ENCODE measurements at places on chromosomes 4 and X.

DNA sequence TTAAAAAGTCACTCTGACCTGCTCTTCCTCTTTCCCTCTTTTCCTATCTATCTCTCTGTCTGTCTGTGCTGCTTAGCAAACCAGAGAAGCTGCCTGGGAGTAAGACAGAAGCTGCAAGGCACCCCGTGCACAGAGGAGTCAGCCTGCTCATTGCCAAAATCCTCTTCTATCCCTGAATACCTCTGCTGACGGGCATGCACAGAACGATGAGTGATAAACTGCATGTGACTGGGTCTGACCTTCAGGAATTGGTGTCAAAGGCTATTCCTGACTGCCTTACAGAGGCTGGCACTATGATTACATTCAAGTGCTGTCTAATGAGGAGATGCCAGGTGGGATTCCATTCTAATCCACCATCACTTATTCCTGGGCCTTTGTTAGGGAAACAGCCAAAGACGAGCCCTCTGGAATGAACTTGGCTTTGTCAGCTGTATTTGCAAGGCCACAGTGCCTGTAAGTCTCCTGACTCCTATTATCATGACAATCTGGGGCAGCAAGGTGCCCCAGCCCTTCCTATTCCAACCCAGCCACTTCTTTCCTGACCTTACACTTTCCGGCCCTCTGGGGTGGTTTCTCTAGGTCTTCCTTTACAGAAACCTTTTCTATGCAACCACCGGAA is 45.4 kb upstream of the CTAG2 start:
- no peak for DNase-seq

DNA sequence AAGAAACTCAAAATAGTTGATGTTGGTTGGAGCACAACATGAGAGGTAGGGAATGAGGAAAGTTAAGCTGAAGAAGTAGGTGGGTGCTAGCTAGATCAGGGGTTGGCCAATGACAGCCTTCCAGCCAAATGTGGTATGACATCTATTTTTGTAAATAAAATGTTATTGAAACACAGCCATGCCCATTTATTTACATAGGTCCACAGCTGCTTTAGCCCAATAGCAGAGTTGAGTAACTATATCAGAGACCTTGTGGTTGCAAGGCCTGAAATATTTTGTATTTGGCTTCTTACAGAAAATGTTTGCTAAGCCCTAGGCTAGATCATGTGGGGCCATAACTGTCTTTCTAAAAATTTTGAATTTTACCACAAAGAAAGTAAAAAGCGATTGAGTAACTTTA is 234.9 kb upstream of the CTSO start:
- DNase-seq, result no peak

DNA sequence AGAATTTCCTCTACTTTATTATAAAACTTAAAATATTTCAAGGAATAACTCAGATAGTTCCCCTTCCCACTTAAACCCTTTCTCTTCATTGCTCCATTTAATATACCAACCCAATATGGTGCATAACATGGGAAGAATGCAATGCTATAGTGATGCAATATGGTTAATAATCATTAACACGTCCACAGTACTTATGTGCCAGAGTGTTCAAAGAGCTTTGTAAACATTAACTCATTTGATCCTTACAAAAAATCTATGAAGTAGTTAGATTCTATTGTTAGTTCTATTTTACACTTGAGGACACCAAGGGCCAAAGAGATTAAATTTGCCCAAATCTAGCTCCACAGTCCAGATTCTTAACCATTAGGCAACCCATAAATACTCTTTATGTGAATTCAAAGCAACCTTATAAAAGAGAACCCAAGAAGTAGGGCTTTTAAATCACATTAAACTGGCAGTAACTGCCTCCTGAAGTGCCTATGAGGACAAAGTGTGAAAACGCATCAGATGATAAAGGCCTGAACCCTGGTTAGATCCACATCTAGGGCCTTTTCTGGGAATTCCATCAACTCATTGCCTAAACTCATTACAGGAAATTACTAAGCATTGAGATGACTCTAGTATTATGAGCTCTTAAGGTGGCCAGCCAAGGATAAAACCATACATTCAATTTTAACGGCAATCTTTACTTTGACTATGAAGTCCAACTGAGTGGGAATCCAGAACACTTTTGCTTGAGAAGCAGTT is 94.3 kb downstream of the AREG start:
- no peak for DNase-seq

DNA sequence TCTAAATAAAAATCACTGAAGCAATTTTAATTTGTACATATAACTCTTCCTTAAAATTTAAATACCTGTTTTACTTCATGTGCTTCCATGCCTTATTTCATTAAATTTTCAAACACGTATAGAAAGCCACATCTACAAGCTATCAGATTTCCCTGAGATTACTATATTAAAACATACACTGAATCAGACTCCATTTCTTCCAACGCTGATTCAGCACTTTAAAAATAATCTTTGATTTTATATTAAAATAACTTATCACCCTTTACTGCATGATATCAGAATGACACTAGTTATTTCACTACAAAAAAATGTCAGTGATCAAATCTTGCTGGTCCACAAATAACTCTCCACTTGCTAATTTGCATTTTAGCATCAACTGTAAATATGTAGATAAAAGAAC is 550.8 kb downstream of the IL1RAPL1 start:
- DNase-seq, result no peak

- no peak for DNase-seq
Measured at GRCh38 chr4:123466080-123466785, 69.6 kb downstream of the SPRY1 start.

- no peak for DNase-seq
Measured at GRCh38 chrX:24243188-24243587, 70.7 kb downstream of the SUPT20HL2 start.

GRCh38 chrX:121405826-121406225 is 358.4 kb downstream of the GLUD2 start:
- no peak for DNase-seq

DNA sequence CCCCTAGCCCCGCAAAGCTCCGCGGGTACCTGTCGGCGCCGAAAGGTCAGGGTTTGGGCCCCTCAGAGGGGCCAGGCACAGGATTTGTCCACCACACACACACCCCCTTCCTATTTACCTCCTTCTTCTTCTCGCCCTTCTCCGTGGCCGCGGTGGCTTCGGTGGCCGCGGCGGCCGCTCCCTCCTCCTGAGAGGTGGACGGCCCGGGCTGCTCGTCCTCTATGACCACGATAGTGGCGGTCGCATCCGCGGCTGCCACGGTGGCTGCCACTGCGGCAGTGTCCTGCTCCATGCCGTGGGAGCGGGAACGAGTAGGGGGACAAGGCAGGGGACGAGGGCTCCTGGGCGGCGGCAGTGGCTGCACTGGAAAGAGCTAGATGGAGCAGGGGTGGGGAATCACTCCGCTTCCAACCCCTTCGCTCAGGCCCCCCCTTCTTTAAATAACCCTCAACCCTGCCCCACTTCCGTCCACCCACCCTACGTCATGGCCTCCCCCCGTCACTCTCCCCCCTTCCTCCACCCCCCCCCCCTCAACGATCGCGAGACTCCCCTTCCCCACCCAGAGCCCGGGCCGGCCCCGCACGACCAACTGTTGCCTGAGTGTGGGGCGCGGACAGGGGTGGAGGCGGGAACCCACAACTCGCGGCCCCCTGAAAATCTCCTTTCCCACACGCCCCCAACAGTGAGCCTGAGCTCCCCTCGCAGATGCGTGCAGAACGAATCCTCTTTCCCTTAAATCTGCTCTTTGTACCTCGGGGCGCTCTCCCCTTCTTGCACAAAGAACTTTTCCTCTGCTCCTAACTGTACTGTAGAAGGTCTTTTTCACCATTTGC is at the start of gene SMARCA1:
SMARCA1 (minus strand) TSS at position 412 of the 833 bp plus-strand sequence; CDS start at position 292, 120 bp downstream.
- peak; percentile 58 for DNase-seq

DNA sequence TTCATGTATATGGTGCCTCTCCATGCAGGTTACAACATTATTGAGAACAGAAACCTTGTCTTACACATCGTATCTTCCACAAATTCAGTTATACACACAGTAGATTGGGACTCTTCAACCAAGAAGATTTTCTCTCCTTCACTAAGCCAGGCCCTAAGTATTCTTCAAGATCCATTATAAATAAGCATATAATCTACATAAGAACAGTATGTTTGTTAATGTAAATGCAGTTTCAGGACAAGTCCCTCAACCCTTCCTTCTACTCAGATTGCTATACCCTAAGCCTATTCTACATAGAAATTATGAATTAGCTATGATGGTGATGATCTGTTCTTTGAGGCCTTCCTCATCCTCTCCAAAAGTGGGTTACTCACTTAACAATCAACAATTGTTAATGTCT is 41.2 kb downstream of the COL4A6 start:
- no peak for DNase-seq

- no peak for DNase-seq
Measured at GRCh38 chr4:8090744-8091301, 67.8 kb downstream of the ABLIM2 start.

GRCh38 chr4:108051343-108051742 is 61.7 kb downstream of the HADH start:
- DNase-seq, result no peak

GRCh38 chr4:25358515-25359275 is 18.4 kb upstream of the ANAPC4 start:
- DNase-seq, result no peak

DNA sequence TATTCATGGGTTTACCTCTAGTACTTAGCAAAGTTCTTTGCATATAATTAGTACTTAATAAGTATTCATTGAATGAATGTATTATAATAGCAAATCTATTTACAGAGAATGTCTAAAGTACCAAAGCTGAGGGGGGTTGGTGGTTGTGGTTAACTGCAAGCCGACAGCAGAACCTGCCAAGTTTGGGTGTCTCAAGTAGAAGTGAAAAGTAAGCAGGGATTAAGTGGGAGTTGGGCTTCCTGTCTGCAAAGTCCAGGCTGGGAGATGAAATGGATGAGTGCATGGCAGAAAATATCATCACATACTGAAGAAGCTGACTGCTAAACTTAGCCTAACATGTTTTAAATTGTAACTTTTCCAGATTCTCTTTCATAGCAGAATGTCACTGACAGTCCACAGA is 169.6 kb downstream of the CAMK2D start:
- DNase-seq, result no peak

GRCh38 chr4:16250661-16251365 is 24.5 kb upstream of the TAPT1 start:
- DNase-seq, result no peak

DNA sequence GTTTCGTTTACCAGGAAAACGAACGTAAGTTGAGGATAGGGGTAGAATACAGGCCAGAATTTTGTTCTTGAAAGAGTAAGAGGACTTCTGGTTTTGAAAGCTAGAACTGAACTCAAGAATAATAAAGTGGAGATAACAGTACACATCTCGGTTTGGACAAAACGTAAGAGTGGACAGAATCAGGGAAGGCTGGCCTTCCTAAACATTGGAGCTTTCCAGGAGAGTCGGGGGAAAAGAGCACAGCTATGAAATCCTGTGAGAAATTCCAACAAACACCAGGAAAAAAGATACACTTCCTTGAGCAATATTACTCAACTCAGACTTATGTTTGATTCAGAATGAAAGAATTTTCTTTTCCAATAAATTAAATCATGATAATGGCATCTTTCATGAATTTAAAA is 1.2 kb downstream of the CTSO start:
- DNase-seq, result no peak

- no peak for DNase-seq
Measured at GRCh38 chr4:15291122-15291521, 136.7 kb upstream of the C1QTNF7 start.

DNA sequence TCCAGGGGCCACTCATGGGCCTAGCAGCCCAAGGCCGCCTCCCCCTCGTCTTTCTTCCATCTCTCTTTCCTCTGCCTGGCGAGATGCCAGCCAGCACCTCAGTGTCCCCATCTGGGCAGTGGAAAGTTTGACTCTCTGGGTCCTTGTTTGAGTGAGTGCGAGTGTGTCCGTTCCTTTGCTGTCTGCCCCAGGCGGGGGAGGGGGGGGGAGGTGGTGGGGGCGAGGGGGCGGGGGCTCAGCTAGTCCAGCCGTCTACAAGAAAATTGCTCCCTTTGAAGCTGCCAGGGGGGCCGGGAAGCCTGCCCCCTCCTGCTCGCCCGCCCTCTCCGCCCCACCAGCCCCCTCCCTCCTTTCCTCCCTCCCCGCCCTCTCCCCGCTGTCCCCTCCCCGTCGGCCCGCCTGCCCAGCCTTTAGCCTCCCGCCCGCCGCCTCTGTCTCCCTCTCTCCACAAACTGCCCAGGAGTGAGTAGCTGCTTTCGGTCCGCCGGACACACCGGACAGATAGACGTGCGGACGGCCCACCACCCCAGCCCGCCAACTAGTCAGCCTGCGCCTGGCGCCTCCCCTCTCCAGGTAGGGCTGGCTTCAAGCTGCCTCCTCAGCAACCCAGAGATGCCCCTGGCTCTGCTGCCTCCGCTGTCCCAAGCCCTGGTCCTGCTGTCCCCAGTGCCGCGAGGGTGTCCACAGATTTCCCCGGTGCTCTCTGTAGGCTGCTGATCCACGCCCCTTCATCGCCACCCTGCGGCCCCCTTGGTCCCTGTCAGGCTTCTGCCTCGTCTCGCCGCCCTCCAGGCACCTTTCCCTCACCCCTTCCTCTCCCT is at the start of gene BGN:
BGN (plus strand) TSS at position 440 of the 821 bp plus-strand sequence. CDS start 9,652 bp downstream, outside the sequence.
- DNase-seq, result peak; percentile 68

DNA sequence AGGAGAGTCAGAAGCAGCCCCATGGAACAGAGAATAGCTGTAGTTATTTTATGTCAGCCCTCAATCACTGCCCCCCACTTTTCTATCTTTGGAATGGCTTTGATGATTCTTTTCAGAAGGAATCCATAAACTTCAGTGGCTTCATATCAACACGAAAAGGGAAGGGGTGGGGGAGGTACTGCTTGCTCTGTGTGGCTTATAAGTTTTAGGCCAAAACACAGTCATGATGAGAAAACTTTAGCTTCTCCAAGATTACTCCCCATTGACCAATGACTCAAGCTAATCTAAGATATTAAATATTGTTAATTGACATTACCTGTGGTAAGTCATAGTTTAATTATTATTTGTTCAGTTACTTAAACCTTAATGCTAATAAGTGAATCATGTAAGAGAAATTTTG is 669.6 kb upstream of the FAM241A start:
- no peak for DNase-seq

- DNase-seq, result no peak
Measured at GRCh38 chr4:8766610-8767009, 105.0 kb downstream of the HMX1 start.

DNA sequence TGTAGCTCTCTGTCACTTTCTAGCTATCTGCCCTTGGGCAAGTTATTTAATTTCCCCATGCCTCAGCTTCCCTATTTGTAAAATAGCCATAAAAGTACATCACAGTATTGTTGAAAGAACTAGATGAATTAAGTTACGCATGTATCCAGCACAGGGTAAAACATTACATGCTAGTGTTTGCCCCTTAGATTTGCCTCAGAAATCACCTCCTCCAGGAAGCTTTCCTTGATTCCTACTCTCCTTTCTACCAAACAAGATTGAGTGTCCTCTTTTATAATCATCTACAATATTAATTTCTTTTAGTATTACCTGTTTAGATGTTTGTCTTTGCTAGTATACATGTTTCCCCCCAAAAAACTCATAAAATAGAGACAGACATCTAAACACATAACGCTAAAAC is 369.5 kb downstream of the GBA3 start:
- DNase-seq, result no peak

GRCh38 chrX:100717363-100717762 is 14.6 kb downstream of the SYTL4 start:
- DNase-seq, result no peak
